ENCODE measurements at places on chromosomes 11 and 22.

DNA sequence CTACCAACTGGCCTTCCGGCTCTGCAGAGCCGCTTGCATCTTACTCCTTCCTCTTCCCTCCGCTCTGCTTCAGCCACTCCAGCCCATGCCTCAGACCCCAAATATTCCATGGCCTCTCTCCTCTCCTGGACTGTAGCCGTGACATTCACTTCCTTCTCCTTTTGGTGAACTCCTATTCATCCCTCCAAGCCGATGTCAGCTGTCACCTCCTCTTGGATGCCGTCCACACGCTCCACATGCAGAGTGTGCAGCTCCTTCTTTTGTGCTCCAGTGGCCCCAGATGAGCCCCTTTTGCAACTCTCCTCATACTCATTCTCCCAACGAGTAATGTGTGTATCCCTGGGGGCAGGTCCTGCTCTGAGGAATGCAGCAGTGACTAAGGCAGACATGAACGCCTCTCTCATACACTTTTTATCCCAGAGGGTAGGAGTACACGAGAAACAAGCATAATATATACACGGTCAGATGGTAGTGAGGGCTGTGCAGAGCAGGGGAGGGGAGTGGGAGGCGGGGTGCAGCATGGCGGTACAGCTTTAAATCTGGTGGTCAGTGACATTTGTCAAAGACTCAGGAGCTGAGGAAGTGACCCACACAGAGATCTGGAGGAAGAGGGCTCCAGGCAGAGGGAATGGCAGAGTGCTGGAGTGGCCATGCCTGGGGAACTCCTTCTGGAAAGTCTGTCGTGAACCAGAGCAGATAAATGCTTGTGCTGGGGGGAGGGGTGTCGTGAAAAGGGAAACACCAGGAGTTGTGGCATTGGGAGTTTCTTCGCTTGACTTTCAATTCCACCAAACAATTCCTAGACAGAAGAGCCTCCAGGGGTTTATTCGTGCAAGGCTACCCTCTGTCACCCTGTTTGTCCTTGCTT is 83.8 kb upstream of the ATXN10 start:
- DNase-seq: no peak

DNA sequence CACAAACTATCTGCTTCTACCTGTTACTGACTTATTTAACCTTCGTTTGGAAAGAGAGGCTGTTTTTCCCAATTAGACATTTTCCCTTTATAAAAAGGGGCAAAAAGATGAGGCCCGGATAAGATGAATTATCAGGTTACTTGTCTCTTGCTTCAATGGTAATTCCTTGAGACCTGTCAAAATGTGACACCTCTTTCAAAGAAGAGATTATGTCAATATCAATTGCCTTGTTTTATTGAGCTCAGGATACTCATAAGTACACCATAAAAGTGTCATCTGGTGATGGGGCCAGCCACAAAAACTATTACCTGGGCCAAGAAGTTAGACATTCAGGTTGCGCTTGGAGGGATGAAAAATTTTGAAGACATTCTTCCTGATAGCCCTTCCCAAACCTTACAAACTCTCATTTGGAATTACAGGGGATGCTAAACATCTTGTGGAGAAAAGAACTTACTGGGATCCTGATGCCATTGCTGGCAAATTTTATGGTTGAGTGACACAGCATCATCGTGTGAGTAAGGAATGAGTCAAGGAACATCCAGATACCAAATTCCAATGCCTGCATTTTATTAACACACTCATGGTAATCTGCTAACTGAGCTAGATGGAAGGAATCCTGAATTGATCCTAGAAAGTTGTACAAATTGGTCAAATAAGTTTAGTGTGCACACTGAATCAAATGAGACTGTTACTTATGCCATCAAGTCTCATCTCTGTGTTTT is 1071.2 kb downstream of the LRRC4C start:
- DNase-seq: no peak

GRCh38 chr11:95451682-95452081 is 220.7 kb upstream of the SESN3 start:
- peak; percentile 69 for DNase-seq

DNA sequence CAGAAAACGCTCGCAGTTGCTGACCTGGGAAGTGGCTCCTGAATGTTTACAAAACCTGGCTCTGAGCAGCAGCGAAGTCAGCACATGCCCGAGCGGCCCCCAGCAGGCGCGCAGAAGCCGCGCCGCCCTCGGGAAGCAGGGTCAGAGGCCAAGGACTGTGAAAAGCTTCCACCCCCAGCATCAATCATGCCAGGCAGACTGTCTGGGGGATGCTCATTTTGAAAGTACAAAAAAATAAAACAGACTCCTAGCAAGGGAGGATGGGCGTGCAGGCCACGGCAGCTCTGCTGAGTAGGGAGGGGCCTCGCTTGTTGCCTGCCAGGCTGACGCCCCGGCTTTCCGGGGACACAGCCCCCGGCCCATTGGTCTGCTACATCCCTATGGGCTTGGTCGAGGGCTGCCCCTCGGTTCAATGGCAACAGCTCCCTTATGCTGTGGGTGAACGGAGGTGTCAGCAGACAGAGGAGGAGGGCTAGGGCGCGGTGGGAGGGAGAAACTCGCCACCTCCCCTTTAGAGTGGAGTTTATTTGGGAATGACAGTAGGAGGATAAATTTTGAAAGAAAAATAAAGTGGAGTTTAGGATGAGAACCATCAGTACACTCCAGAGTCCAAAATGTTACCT is 37.7 kb upstream of the GNB1L start:
- DNase-seq: no peak

DNA sequence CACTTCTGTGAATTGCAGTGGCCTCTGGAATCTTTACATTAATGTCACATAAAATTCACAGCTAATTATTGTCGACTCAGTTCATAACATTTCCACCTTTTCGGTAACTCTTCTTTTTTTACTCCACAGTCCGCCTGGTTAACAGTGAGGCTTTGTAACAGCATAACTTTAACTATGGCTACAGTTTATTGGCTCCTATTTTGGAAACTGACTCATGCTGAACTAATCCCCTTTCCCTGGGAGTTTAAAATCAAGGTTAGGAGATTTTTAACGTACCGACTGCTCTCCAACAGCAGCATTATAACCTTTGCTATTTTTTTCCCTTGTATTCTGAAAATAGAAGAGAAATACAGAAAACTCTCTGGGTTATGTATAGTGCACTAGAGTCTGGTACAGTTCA is 3.2 kb upstream of the POGLUT3 start:
- no peak for DNase-seq

GRCh38 chr22:47013861-47014635 is 251.6 kb downstream of the TBC1D22A start:
- DNase-seq: no peak
